ENCODE measurements at places on chromosomes 3 and 15.

- no peak for DNase-seq
Observed at GRCh38 chr15:101111570-101112262, 140.1 kb downstream of the CHSY1 start.

GRCh38 chr3:134397755-134398154 lies 23.5 kb upstream of the AMOTL2 start:
- no peak for DNase-seq

DNA sequence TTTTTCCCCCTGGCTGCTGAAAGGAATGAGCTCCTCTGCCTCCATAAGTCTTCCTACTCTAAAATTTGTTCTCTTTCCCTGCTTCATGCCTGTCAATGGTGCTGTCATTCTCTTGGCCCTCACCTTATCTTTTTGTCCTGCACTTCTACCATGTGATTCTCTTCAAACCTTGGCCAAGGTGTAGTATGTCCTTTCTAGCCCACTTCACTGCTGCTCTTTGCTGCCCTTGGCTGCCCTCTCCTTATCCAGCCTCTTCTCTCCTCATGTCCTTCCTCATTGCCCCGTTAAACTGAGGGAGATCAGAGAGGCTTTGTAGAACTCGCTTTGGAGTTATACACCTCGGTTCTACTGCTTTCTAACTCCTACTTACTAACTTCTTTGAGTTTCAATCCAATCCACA lies 19.7 kb downstream of the MINDY4B start:
- DNase-seq: no peak

GRCh38 chr3:28132941-28133340 lies 108.5 kb upstream of the CMC1 start:
- no peak for DNase-seq

DNA sequence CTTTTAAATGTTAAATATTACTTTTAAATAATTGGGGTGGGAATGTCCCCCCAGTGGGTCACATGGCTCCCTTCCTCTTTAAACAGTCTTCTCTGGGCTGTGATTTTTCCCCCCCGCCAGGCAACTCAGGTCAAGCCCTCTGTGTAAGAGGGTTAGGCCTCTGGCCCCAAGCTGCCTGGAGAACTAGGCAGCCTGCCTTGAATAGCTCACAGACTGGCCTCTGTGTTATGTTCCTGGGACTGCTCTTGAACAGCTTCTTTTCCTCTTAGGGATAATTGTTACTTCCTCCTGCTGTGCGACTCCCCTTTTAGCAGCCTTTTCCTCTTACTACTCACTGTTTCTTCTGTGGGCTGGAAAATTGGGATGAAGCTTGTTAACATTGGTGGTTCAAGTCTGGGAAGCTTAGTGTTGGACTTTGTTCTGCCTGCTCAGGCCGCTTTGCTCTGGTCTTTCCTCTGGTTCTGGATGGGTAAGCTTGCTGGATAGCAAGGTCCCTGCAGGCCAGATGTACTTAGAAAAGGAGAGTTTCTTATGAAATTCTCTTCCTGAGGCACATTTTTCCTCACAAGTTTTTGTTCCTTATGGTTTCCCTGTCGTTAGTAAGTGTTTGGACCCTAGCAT lies 2.2 kb downstream of the TEX264 start:
- no peak for DNase-seq

- no peak for DNase-seq
Observed at GRCh38 chr15:67179411-67179995, 75.0 kb downstream of the AAGAB start.

DNA sequence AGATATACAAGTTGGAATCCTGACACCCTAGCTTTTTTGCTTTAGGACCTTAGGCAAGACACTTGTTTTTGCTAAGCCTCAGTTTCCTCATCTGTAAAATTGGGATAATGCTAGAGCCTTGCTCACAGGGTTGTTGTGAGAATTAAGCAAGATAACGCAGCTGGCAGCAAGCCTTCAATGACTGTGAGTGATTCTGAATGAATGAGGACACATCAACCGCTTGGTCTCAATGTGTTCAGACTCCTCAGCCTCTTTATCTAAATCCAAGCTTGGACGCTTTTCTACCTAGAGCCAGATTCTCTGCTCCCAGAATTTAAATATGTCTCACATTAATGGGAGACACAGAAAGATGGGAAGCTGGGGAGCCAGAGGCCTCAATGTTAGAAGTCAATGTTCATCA lies 11.8 kb upstream of the TLE3 start:
- DNase-seq: no peak

DNA sequence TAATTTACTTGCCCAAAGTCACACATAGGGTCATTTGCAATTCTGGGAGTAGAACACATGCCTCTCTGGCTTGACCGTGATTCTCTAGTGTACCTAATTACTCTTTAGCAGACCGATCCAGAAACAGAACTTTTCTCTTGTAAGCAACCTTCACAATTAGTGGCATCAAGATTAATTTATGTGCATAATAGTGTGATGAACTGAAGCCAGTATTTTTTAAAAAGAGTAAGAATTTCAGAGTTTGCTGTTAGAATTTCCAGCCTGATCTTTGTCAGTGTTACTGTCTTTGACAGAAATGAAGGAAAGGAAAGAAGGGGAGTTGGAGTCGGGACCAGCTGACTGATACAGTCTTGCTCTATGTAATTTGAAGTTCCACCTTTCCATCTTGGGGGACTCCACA lies 137.1 kb downstream of the SPATA16 start:
- DNase-seq: no peak

DNA sequence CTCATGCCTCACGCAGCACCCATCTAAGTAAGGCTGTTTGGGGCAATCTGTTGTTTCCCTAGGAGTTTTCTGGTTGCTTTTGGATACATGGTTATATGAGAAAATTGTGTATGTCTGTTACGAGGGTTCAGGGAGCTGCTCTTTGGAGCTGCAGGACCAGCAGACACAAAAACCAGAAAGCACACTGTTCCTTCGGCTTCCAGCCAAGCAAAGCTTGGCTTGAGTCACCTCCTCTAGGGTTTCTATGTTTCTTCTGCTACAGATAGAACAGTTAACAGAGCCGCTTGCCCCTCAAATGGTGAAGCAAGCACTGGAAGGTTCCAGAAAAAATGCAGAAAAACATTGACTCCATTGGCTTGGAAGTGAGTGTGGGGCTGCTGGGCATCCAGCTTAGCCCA lies 49.2 kb upstream of the CTDSPL start:
- DNase-seq: no peak

- no peak for DNase-seq
Observed at GRCh38 chr3:97350971-97351370, 413.6 kb upstream of the ARL6 start.

GRCh38 chr15:72365844-72366243 lies 10.0 kb downstream of the HEXA start:
- DNase-seq: no peak

GRCh38 chr3:11159421-11159904 lies 5.2 kb downstream of the HRH1 start:
- DNase-seq: no peak

DNA sequence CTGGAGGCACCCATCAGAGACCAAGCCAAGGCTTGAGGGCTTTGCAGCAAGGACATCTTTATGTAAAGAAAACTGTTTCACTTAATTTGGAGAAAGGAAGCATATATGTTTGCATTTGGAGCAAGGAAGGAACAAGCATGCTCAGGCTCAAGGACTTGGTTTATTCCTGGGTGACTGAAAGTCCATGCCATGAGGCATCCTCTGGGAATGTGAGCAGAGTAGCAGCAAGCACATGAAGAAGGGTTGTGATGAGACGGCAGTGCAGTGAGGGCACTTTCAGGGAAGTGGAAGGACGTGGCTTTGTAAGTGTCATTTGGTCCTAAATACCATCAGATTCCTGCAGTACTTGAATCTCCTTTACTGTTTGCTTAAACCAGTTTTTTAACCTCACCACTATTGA lies 26.8 kb downstream of the POLG start:
- DNase-seq: no peak

DNA sequence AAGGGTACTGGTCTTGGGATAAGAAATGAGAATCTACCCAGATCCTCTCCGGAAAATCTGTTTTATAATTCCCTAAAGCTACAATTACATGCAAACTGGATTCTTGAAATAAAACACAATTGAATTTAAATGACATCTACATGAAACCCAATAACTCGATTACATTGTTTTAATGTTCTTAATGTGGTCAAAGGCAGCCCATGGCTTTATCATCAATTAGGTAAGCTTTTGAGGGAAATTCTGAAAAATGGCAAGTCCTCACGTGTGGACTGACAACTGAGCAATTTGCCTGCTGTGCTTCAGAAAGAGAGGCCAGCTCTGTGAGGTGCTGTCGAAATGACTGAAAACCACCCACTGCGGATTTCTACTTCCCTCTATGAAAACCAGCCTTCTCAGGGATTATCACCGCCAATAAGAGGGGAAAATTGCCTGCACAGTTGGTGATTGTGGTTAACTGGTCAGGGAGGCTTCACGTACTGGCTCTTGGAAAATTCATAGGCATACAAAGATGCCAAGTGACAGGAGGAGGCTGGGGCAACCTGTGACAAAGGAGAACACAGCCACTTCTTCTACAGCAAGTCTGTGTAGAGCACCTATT lies 200.8 kb upstream of the SLCO3A1 start:
- no peak for DNase-seq

DNA sequence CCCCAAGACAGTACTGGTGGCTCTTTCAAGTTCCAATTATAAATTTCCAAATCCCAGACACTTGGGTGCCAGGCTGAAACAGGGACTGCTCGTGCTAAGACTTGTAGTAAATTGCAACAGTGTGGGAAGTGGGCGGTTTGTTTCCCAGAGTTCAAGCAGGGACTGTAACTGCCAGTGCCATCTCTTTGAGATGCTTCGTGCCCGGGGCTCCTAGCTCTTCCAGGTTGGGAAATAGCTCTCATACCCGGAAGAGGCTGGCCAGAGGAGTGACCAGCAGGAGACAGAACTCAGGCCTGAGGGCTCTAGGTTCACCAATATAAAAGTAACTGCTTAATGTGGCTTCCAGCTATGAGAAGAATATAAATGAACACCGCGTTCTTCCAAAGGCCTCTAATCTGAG lies 54.0 kb upstream of the NEO1 start:
- no peak for DNase-seq

- no peak for DNase-seq
Observed at GRCh38 chr3:50524746-50525145, 21.3 kb upstream of the CACNA2D2 start.

- no peak for DNase-seq
Observed at GRCh38 chr3:138426211-138426610, 8.2 kb upstream of the ESYT3 start.

GRCh38 chr3:71008350-71008935 lies 575.1 kb downstream of the FOXP1 start:
- no peak for DNase-seq

Data from activated CD8-positive, alpha-beta memory T cell treated with anti-CD3 and anti-CD28 coated beads for 1 hour (primary cell).